ENCODE measurements at places on chromosomes 5 and 9. TPM values are rescaled to one million over a fixed set of nuclear protein-coding genes. Genes with fewer than 3 reads are reported as not detected.

Gene SLC36A2
- not detected for total RNA-seq

Gene ADAMTS6
- total RNA-seq: 0.11 TPM

Gene PCDHAC1
- 1.4 TPM for total RNA-seq

Gene PDGFRB
- total RNA-seq: 0.09 TPM

Gene P4HA2
- 43.8 TPM for total RNA-seq

Gene CNTNAP3B
- total RNA-seq: 19.2 TPM

Gene PIP5K1B
- not detected for total RNA-seq

Gene ZNF346
- 11.5 TPM for total RNA-seq

Gene SPEF2
- 1.3 TPM for total RNA-seq

Gene NTNG2
- 2.5 TPM for total RNA-seq

Gene PCDHB7
- not detected for total RNA-seq

Gene EMB
- 5.8 TPM for total RNA-seq

Gene PCDHGA9
- total RNA-seq: 0.04 TPM

Gene SLC25A2
- total RNA-seq: not detected

Gene ASTN2
- 5.8 TPM for total RNA-seq

Gene DNAJC25
- 12.0 TPM for total RNA-seq

Gene MYOT
- total RNA-seq: not detected

Gene ZBTB34
- total RNA-seq: 4.7 TPM

Gene SEMA6A
- 0.05 TPM for total RNA-seq

Gene SPATA31C1
- not detected for total RNA-seq

Gene GRM6
- not detected for total RNA-seq

All from A549 treated with DMSO at 1 μM for 4 hours (cell line).